NCI-H526 (cell line): ENCODE measurements at places on chromosomes 11 and 22.
A peak's percentile ranks its signal among the peaks of the same experiment; 100 is the strongest.

DNA sequence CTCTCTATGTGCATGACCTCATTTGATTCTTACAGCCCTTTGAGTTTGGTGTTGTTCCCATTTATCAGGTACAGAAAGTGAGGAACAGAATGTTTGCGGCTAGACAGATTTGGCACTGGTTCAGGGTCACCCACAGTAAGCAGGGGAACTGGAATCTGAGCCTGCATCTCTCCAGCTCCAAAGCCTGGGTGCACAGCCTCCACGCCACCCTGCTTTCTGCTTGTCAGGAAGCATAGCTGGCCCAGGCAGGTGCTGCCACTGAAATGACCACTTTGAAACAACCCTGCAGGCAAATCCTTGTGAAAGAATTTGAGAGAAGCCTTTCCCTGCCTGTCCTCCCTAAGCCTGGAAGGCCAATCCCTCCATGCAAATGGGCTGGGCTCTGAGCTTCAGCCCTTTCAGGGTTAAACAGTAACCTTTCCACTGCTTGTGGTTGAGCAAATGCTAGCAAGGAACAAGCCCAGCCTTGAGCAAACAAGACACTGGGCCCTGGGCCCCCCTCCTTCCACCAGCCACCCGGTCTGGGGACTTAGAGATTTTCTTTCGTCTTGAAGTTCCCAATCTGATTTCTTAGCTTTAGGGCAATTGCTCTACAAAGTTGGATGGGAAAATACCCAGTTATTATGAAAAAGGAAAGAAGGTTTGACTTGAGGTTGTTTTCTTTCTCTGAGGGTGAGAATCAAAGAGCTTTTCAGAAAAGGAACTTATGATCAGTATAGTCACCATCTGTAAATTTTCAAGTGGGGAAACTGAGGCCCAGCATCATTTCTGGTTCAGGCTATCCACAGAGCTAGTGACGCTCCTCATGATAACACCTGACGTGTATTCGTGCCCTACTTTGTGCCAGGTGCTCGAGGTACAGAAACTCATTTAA, 19.4 kb downstream of the EHF start:
- DNase-seq, result peak; percentile 95

DNA sequence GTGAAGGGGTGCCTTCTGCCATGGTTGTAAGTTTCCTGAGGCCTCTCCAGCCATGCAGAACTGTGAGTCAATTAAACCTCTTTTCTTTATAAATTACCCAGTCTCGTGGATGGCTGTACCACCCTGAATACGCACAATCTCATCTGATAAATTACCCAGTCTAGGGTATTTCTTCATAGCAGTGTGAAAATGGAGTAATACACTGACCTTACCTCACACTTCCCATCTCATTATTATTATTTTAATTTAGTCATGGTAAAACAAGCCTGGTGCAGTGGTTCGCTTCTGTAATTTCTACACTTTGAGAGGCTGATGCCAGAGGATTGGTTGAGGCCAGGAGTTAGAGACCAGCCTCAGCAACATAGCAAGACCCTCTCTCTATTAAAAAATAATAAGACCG, 30.5 kb upstream of the CYB5R3 start:
- DNase-seq, result no peak

DNA sequence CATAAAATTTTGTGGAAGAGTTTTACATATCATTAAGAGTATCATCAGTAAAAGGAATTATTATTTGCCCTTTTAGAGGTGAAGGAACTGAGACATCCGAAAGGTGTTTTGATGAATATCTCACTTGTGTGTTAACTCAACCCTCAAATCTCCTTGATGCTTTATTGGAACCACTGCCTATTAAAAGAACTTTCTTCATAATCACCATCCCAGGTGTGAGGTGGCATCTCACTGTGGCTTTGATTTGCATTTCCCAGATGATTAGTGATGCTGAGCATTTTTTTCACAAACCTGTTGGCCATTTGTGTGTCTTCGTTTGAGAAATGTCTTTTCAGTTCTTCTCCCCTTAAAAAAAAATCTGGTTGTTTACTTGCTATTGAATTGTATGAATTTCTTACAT, 134.0 kb upstream of the SYN3 start:
- no peak for DNase-seq

- no peak for DNase-seq
Observed at GRCh38 chr11:26199331-26200095, 132.4 kb upstream of the ANO3 start.

DNA sequence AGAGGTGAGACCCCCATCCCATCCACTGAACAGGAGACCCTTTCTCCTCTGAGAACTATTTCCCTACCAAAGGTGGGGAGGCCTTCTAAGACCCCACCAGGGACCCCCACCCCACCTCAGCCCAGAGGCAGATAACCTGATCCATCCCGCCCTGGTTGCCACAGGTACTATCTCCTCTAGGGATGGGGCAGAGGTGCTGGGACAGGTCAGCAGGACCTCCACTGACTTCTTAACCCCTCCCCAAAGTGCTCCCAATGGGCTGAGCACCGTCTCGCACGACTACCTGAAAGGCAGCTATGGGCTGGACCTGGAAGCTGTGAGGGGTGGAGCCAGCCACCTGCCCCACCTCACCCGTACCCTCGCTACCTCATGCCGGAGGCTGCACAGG, 4.3 kb downstream of the INPPL1 start:
- DNase-seq, result no peak

DNA sequence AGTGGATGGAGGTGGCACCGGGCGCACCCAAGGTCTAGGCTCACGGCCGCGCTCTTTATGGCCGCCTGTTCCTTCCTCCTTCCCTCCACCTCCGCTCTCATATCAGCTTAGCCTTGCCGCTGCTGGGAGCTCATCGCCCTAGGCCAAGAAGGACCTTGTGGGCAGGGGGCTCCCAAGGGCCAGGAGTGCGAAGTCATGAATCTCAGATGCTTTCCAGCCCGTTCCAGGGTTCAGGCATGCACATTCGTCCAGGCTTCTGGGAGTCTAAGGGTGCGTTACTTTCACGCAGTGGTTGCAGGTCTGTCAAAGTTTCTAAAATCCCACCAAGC, 4.1 kb upstream of the GALR3 start:
- no peak for DNase-seq

DNA sequence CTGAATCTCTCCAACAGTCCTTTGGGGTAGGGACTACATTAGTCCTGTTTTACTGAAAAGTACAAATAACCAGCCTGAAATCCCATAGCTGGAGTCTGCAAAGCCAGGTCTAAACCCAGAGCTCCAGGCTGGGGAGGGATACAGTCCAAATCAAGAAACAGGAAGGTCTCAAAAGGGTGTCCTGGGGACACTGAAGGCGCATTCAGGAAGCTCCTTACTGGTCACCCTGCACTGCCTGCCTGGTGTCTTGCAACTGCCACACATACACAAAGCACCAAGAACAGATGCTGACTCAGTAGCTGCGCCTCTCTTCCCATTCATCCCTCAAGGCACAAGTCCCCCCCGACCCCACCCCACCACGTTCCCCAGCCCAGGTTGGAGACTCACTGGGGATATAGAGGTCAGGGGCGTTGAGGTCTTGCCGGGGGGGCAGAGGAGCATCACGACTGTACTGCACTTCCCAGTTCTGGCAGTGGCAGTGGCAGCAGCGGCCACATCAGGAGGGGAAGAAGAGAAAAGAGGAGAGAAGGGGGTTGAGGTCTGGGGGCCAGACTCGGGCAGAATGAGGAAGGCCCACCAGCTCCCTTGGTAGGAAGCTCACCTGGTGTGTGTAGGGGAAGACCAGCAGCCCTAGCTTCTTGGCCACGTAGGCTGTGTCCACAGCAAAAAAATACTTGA, 1.6 kb downstream of the YIF1A start:
- no peak for DNase-seq

GRCh38 chr11:73203322-73203721, 14.8 kb upstream of the P2RY2 start:
- no peak for DNase-seq

DNA sequence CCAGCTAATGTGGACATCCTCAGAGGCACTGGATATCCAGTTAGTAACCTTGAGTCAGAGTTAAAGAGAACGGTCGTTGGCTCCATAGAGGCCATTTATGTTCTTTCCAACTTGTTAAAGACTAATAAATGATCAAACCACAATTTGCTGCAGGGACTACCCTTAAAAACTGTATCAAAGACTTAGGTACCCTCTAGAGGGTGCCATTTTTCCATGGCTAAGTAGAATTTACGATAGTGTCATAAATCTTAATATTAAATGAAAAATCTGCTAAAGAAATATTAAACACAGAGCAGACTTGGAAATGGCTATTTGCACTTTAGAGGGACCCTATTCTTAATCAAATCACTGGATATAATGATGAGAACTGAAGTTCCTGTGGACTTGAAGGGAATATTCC, 685.2 kb upstream of the CHORDC1 start:
- no peak for DNase-seq

DNA sequence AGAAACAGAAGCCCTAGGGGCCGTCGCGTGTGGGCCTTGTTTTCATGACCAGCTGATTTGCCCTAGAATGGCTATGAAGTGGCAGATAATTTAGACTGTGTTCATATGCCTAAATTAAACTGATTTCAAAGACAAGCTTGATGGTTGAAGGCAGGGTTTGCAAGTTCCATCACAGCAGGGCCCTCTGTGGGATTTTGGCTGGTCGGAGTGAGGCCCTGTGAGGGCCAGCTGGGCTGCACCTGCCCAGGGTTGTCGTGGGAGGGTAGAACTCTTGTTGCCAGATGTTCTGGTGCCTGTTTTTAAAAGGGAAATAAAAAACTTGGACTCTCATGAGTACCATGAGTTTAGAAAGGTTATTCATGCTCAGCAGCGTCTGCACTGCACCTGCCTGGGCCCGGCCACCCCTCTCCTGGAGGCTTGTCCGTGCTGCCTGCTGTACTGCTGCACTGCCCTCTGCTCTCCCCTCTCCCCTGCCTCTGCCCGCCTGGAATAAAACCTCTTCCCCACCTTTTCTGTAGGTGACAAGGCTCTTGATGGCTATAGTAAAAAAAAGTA, 44.1 kb downstream of the AP2A2 start:
- DNase-seq, result no peak
